ENCODE measurements at places on chromosomes 2 and 18. TPM values are rescaled to one million over a fixed set of nuclear protein-coding genes. Genes with fewer than 3 reads are reported as not detected.

The TET3 gene
- total RNA-seq = 27.5 TPM

The UBXN4 gene
- total RNA-seq = 109 TPM

The NAGK gene
- total RNA-seq = 161 TPM

The CNTNAP5 gene
- not detected for total RNA-seq

The TCF23 gene
- total RNA-seq = not detected

The MZT2B gene
- total RNA-seq = 281 TPM

The TUBA4B gene
- not detected for total RNA-seq

The MOGAT1 gene
- not detected for total RNA-seq

All from osteocyte (in vitro differentiated cells).